ENCODE measurements at places on chromosomes 2 and 18.

DNA sequence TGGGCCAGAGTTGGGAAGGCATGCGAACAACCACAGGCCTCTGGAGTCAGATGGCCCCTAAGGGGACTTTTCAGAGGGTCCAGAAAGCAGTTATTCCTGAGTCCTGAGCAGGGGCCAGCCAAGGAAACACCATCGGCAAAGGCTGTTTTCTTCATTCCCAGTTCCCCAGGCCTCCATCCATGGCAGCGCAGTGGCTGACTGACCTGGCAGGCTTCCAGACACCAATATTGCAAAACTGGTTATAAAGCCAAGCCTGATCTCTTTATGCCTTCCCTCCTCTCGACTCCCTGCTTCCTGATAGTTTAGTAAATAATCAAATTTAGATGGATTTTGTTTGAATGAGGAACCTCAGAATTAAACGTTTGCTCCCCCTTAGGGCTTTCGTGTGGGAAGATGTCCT, 133.4 kb upstream of the ITGA6 start:
- no peak for DNase-seq

DNA sequence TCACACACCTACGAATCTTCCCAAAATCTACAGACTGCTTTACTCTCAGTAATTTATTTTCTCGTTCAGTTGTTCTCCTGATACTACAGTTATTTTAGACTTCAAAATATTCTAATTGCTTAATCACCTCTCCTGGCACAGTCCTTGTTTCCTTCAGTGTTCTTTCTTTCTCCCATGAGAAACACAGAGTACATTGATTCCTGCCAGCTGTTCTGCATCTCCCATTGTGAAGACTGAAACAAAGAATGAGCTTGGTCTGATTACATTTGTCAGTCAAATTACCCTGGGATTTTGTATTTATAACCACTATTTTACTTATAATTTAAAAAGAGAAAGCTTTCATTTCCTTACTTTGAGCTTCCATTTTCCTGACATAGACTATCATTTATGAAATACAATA, 63.9 kb upstream of the TANK start:
- DNase-seq, result no peak

DNA sequence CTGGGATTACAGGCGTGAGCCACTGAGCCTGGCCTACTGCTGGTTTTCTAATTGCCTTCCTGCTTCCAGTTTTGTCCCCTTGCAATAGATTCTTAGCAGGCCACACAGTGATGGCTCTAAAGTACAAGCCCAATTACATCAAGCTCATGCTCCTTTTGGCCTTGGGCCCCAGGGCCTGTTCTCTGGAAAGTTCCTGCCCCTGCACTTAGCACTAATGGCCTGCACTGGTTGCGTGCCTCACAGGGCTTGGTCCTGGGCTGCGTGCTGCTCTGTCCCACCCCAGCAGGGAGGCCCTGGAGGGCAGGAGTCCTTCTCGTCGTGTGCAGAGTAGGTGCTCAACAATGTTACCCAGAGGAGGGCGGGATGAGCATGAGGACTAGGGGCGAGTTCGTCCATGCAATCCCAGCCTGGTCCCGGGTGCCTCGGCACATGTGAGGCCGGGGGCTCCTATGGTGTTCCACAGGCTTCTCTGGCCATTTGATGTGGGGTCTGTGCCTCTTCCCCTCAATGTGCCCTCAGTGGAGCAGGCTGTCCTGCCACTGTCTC, 51.7 kb downstream of the PDCL3 start:
- DNase-seq, result no peak

DNA sequence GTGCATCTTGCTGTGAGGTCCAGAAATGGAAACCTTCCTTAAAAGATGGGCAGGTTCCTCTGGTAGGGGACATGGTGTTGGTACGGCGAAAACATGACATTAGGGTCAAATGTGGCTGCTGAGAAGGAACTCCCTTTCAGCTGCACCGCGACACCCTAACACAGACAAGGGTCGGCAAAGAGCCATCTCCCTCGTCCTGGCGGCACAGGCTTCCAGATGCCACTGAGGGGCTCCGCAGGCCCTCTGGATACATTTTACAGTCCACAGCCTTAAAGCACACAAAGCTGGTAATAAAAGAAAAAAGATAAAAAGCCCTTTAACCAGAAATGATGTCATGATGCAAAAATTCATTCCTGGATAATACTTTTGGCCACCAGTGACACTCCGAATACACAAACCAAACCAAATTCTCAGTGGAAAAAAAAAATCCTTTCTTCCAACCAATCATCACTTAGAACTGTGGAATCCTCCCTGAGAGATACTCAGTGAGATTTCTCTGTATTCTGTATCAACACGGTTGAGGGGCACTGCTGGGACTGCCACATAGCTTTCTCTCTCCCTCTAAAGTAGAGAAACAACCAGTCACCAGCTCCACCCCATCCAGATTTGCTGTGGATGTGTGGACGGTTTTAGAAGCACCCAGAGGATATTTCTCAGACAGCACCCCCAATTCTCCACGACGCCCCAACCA, 174.8 kb downstream of the HDAC4 start:
- no peak for DNase-seq

- no peak for DNase-seq
These were observed 132.0 kb downstream of the SNTG2 start for GRCh38 chr2:1082456-1083205.

All from GM19239 (cell line).